BJ (cell line): ENCODE measurements at places on chromosomes 5 and 9.

GRCh38 chr9:21465859-21466518 lies 16.1 kb downstream of the IFNE start:
- peak; percentile 19 for DNase-seq

- DNase-seq = no peak
Measured at GRCh38 chr5:88883836-88884607, 1.0 kb upstream of the MEF2C start.

DNA sequence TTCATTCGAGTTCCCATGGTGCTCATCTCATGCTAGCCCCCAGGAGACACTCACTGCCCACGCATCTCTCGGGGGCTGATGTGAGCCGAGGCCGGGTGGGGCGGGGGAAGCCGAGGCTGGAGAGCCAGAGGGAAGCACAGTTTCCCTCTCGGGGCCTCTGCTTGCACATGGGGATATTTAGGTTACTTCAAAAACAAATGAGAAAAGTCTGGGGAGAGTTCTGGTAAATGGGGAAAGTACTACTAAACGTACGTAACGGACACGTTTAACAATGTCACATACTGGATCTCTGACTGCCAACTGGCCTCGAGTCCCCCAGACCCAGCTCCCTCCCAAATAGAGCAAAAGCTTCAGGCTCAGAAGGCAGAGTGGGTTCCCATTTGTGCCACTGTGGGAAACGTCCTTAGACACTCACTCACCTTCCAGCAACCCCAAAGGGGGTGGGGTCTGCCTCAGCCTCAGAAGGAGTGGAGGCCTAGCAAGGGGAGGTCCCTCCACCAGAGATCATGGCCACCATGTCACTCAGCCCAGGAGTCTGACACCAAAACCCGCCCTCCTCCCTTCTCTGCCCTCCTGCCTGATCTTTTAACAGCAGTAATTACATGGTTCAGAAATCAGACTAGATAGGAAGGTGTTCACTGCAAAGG lies 33.8 kb upstream of the NTNG2 start:
- no peak for DNase-seq

DNA sequence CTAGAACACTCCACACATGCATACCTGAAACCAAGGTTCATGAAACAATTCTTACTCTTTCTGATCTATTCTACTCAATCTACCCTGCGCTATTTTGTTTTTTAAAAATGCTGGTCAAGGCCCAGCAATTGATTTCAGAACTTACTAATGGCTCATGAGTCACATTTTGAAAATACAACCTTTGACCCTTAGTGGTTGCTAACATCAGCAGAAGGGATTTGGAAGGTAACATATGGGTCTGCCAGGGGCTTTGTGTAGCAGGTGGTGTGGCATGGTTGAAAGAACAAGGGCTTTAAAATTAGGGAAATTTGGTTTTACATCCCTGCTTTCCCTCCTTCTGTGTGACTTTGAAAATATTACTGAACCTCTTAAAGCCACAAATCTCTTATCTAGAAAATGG lies 101.4 kb downstream of the ATG10 start:
- no peak for DNase-seq

DNA sequence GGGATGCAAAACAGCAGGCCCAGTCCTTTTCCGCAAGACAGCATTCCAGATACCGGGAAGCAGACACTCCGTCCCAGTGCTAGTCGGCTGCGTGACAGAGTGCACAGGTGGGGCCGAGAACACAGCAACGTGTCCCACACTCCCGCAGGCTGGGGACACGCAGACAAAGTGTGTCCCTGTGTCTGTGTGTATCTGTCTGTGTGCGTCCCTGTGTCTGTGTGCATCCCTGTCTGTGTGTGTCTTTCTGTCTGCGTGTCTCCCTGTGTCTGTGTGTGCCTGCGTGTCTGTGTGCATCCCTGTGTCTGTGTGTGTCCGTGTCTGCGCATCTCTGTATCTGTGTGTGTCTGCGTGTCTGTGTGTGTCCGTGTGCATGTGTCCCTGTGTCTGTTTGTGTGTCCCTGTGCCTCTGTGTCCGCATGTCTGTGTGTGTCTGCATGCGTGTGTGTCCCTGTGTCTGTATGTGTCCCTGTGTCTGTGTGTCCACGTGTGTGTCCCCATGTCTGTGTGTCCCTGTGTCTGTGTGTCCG lies 137.0 kb downstream of the MRPL36 start:
- DNase-seq = no peak

DNA sequence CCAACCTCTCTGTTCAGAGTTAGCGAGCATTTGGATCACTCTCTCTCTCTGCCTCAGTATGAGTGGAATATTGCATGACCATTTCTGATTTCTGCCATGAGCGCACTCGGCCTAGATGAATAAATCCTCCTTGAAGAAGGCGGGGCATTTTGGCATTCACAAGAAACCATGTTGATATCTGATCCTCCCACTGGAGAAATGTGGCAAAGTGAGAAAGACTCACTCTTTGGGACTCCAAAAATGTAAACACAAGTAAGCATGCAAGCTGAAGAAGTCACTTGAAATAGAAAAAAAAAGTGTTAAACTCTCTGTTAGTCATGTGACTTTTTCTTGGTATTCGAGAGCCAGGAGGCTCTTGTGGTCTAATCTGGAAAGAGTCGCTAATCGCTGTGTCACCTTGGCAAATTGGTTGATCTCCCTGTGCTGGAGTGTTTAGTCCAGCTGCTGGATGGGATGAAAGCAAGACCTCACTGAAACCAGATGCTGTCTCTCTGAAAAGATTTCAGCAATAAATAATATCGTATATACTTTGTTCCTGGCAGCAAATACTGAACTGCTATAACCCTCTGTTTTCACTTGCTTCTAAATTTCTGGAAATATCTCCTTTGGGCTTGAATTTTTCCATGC lies 95.5 kb downstream of the GHR start:
- no peak for DNase-seq
